Activated naive CD8-positive, alpha-beta T cell treated with anti-CD3 and anti-CD28 coated beads for 36 hours (primary cell): ENCODE measurements at places on chromosomes 12 and 14.

DNA sequence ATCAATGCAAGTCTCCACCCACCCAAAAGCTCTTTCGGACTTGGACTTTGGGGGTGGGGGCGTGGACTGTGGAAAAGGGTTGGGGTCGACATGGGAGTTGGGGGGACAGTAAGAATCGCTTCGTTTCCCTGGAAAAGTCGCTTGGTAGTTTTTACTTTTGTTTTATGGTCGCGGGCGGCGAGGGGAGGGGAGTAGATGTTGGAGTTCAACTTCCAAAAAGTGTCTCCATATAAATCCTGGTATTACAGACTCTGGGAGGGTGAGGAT is 568 bp upstream of the BCL11B start:
- DNase-seq, result no peak

GRCh38 chr12:100404769-100405407 is 48.0 kb downstream of the SLC17A8 start:
- DNase-seq, result peak; percentile 28

GRCh38 chr12:2051700-2052621 is 826 bp upstream of the CACNA1C start:
- no peak for DNase-seq

GRCh38 chr14:53954551-53955228 is 1.9 kb downstream of the BMP4 start:
- DNase-seq, result no peak

DNA sequence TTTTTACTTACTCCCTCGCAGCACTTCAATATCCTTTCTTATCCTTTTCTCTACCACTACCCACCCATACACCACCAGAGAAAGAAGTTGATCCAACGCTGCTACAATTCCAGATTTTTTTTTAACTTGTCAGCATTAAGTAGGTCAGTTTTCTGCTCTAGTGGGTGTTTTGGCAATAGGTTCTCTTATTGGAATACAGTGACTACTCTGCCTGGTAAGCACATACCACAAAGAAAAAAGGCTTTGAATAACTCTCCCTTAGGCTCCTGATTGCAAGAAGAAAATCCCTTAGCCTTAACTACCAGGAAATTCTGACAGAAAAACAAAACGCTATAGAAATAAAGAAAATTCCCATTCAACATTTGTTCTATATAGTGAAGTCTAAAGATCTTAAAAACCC is 72.0 kb downstream of the NUMB start:
- DNase-seq, result no peak

GRCh38 chr12:3777206-3777809 is 24.4 kb upstream of the CRACR2A start:
- DNase-seq, result no peak

GRCh38 chr12:29176941-29177340 is 27.9 kb downstream of the FAR2 start:
- DNase-seq, result no peak

DNA sequence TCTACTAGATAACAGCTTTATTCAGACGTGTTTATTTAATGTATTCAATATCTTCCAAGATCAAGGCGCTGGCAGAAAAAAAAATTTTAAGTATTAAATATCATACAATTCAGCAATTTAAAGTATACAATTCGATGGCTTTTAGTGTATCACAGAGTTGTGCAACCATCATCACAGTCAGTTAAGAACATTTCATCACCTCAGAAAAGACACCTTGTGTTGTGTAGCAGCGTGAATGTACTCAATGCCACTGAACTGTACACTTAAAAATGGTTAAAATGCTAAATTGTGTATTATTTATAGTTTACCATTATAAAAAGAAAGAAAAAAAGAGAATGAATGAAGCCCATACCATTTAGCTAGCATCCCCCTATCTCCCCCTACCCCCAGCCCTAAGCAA is 96.4 kb downstream of the RIN3 start:
- no peak for DNase-seq

DNA sequence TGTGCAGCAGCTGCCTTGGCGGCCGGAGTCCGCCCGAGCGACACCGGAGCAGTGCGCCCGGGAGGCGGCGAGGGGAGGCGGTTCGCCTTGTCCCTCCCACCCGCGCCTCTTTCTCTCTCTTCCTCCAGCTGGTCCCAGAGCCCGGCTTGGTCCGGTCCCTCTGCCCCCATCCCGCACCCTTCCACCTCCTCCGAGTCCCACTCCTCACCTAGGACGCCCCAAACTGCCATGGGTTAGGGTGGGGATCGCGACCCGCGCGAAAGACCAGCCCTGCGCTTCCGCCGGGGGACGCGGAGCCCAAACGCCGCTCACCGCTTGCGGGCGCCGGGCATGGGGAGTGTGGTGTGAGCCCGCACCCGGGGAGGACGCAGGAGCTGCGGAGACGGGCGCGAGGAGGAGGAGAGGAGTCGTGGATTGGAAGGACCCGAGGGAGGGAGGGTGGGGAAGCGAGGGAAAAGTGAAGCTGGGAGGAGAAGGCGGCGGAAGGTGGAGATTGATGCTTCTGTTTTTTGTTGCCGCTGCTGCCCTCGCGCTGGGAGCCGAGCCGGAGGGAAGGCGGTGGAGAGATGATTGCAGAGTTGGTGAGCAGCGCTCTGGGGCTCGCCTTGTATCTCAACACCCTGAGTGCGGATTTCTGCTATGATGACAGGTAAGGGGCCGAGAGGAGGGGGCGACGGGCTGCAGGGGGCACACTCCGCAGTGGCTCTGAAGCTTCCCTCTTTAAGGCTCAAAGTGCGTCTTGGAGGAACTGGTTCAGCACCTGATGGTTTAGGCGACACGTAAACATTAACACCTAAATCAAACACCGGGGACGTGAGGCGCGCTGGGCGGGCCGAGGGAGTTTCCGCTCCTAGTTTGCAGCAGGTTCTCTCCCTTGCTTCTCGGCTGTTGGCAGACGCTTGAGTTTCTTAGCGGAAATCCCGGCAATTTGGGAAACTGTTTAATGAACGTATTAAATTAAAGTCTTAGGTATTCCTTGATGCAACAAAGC is 610 bp downstream of the TMTC2 start:
- DNase-seq, result peak; percentile 66

- DNase-seq, result no peak
These were observed 29.3 kb upstream of the EMP1 start for GRCh38 chr12:13167226-13167625.

GRCh38 chr12:92002195-92002649 is 143.4 kb downstream of the BTG1 start:
- DNase-seq, result no peak

DNA sequence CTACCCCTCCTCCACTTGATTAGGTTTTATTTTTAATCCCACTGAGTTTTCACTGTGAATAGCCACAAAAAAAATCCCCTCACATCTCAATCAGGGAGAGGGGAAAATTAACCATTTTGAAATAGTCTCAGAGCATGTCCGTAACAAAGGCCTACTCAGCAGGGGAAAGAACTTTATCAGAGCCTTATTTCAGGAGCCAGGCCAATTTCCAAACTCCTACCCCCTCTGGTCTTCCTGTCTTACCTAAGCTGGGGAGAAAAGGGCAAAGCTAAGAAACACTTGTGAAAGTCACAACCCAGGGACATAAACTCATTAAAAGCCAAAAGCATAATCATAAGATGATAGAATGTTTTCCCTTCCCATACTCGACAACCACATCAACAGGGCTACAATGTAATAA is 260.3 kb upstream of the DIO3 start:
- no peak for DNase-seq

GRCh38 chr12:106801167-106801708 is 26.8 kb downstream of the RIC8B start:
- no peak for DNase-seq

- DNase-seq, result no peak
These were observed 83.9 kb downstream of the STXBP6 start for GRCh38 chr14:24965934-24966578.

DNA sequence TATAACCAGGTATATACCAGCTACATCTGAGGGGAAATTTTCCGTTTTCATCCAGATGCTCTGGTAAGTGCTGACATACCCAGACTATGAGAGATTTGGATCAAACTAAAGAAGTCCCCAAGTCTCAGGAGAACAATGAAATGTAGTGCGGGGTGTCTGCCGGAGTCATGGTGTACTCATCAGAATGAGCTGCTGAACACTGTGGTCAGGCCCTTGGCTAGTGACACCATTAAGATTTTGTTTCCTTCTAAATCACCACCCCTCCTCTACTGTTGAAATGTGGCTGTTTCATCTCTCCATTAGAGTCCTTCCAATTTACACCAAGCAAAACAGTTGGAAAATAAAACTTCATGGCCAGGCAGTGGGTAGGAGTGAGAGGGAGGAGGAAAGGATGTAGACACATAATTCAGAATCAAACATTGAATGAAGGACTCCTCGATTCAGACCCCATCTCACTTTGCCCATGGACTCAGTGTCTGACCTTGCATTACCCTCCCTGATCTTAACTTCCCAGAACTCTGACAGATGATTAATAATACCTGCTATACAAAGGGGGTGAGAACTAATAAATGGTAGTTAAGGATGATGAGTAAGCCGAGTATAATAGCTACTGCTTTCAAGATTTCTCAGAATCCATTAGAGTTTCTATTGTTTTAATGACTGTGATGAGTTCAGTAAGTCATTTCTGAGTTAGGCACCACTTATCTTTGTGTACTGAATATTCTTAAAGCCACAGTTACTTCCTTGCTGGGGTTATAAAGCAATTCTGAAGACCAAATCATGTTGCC is 127.4 kb downstream of the CRADD start:
- no peak for DNase-seq

- peak; percentile 21 for DNase-seq
These were observed 64.2 kb downstream of the ELK3 start for GRCh38 chr12:96258104-96258961.

DNA sequence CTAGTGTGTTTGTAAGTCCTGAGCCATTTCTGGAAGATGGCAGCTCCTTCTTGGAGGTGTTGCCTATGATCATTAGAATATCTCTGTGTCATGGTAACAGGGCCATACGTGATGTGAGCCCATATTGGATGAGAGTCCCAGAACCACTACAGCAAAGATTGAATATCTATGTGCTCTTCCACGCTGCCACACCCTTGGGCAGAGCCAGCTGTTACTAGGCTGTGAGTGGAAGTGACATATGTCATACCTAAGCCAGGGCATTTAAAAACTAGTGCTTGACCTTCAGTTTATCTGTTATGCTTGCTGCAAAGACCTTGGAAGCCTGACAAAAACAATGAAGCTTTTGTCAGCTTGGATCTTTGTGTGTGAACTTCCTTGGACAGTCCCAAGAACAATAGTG is 495.1 kb upstream of the CCDC196 start:
- no peak for DNase-seq

- no peak for DNase-seq
These were observed 118.0 kb downstream of the KICS2 start for GRCh38 chr12:64103825-64104740.

DNA sequence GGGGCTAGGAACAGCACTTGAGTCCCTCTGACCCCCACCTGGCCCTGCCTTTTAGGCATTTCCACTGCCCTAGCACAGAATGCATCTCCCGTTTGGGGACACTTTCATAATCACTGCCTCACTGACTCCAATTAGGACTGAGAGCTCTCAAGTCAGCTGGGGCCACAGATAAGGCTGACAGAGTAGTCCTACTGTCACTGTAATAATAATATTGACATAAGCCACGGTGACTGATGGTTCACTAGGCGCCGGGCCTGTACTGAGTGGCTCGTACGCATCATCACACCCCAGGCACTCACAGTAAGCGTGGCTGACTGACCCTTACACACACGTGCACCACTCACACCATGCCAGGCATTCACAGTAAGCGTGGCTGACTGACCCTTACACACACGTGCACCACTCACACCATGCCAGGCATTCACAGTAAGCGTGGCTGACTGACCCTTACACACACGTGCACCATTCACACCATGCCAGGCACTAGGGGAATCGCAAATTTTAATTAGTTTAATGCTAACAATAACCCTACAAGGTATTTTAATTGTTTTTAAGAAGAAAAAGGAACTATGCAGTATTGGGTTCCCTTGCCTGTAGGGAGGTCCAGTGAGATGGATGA is 87.7 kb downstream of the CHGA start:
- DNase-seq, result no peak

- no peak for DNase-seq
These were observed 27.0 kb downstream of the PDE6H start for GRCh38 chr12:14999695-15000365.

GRCh38 chr12:32036477-32037263 is 70.0 kb upstream of the BICD1 start:
- DNase-seq, result no peak

DNA sequence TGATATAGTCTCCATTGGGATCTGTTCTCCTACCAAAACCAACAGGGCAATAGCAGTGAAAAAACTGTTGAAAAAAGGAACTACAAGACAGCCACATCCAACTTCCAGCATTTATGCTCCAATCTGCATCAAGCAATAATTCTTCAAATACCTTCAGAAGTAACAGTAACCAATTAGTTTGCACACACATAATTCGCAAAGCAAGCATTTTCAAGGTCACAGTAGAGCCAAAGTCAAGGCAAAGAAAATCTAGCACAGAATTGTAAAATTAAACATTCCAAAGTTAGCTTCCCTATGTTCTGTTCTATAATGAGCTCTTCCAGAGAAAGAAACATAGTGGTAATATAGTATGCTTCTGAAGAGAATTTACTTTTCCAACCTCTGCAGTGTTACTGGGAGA is 11.0 kb upstream of the MTERF2 start:
- no peak for DNase-seq

- no peak for DNase-seq
These were observed 2.5 kb upstream of the PCNX4 start for GRCh38 chr14:60089221-60089620.

- DNase-seq, result no peak
These were observed 168.9 kb downstream of the VRK1 start for GRCh38 chr14:96965885-96966595.

- DNase-seq, result peak; percentile 71
These were observed at the start of gene CKAP4 for GRCh38 chr12:106247674-106248311. CKAP4 (minus strand) TSS chr12:106248020; CDS start chr12:106247851, 169 bp downstream.

DNA sequence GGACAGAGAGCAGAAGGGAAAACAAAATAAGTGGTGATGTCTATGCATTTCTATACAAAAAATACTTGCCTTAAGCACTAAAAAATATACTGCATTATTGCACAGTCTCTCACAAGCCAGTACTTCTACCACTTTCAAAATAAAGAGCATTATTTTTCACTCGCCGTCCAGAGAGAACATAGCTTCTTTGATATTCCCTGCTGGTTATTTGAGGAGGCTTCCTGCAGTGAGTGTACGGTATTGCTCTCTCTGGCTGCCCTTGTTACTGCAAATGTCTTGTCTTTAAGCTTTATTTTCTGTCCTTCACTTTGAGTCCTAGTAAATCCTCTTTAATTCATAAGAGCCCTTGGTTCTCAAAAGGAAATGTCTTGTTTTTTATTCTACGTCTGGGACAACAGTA is 81.1 kb downstream of the EML1 start:
- DNase-seq, result no peak

- no peak for DNase-seq
These were observed 243.1 kb downstream of the BCAT1 start for GRCh38 chr12:24705741-24706358.
